Activated CD4-positive, alpha-beta T cell treated with anti-CD3 and anti-CD28 coated beads, Interleukin-2, amount 50 U/mL, for 1 hour (primary cell): ENCODE measurements at places on chromosomes 1 and 21.

GRCh38 chr21:16865632-16866031, 647.2 kb upstream of the CXADR start:
- DNase-seq: no peak

GRCh38 chr1:213369465-213369864, 318.4 kb downstream of the RPS6KC1 start:
- no peak for DNase-seq

GRCh38 chr21:42412636-42412933, 8.9 kb downstream of the UBASH3A start:
- no peak for DNase-seq

DNA sequence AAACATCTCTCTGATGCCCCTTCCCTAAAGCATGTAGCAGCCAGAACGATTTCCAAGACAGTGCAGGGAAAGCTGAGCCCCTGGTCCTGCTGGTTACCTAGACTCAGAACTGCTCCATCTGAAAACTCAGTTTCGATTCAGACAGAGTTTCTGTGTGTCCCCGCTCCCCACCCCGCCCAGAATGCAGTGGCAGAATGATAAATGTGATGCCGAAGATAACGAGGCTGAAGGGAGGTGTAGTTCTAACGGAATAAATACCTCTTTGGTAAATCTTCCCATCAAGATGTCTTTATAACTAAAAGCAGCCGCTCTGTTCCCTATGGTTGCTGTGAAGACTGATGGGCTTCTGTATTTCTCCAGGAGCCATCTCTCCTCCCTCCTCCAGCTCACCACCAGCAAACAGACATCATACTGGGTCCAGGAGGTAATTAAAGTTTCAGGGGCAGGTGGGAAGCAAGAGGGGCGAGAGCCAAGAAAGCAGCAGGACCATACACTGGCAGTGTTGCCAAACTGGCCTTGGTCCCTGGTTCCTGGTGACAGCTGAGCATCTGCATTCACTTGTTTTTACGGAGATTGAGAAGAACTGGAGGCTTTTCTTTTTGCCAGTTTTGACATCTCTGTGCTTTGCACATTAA, 76.9 kb downstream of the DDX20 start:
- no peak for DNase-seq

DNA sequence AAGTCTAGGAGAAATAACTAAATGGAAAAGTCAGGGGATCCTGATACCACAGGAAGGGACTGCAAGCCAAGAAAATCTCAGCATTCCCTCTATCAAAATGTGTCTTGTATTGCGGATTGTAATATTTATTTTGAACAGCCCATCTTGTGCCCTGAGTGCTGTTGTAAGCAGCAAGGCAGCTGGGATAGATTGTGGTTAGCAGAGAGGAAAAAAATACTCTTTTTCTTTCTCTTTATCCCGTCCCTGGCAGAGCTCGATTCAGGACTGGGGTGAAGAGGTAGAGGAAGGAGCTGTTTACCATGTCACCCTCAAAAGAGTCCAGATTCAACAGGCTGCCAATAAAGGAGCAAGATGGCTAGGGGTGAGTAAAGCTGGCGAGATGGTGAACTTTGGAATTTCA, 1.2 kb downstream of the RGL1 start:
- no peak for DNase-seq

GRCh38 chr1:167168424-167168823, 52.3 kb upstream of the POU2F1 start:
- no peak for DNase-seq

- no peak for DNase-seq
These were observed 948 bp downstream of the PRUNE1 start for GRCh38 chr1:151009206-151009587.

- no peak for DNase-seq
These were observed 6.5 kb downstream of the RPS6KA1 start for GRCh38 chr1:26536081-26536480.

- DNase-seq: no peak
These were observed 298.0 kb downstream of the KCTD3 start for GRCh38 chr1:215865060-215865459.

DNA sequence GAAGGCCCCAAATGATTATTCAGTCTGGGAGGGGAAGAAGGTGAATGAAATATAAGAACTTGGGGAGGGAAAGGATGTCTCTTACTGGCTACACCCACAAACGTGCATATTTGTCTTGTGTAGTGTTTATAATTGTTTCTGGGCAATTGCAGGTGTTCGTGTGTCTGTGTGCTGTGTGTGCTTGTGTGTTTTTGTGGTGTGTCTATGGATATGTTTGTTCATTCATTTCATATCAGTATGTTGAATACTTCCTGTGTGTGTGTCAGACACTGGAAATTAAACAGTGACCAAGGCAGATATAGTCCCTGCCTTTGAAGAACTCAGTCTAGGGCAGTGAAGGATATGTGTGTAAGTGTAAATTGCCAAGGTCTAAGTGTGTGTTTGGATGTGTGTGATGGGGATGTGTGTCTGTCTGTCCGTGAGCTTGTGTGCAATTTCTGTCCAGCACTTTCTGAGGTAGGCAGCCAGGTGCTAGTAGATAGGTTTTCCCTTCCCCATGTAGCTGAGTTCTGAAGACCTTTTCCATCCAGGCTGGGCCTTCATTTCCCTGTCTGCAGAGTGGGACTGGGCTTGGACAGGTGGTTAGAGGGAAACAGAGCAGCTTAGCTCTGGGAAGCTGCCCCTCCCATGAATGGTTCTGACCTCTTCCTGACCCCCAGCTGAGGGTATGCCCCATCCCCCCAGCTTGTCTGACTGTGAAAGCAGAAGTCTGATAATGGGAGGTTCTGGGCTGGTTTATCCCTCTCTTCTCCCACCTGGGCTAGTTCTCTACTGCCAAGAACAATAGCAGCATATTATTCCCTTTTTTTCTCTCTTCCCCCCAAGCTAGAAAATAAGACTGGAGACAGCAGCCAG, 3.8 kb downstream of the AGO1 start:
- no peak for DNase-seq

DNA sequence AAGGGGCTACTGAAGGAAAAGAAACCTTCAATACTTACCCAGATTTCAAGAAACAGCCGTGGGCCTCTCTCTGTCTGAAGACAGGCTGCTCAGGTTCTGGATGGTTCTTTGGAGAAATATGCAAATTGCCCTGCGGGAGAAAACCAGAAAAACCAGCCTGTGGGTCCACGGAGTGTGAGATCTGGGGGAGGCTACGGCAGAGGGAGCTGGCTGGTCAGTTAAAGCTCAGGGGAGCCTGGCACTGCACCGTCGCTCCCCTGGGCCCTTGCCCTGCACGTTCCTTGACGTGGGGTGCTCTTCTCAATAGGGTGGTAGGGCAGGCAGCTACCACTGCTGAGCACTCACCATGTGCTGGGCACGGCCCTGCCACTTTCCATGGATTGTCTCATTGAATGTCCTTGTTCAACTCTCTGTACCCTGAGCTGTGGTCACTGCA, 12.7 kb downstream of the TMCO4 start:
- DNase-seq: no peak
